ENCODE measurements at places on chromosomes 3 and 15.

GRCh38 chr3:194817936-194818335, 132.3 kb downstream of the FAM43A start:
- no peak for DNase-seq

DNA sequence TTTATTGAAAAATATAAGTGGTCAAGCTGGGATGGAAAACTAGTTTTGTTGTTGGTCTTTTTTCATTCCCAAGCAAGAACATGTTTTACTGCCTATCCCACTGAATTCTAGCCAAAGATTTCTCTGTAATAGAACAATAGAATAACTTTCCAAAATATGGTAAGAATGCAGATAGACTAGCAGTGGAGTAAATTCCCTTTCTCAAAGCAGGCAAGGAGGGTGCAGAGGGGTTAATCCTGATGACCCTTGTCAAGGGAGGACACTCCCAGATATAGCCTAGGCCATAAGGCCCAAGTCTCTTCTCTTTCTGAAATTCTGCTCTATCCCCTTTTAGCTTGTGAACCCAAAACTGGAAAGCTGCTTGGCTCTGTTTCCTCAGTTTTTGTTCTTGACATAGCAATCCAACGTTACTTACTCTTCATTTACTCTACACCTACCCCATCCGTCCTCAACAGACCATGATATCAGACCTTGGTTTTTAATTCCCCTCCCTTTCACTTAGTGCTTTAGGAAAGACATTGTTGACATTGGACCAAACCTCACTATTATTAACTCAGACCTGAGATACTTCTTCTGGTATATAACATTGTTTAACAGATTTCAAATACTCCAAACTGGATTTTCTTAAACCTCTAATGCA, 453.6 kb upstream of the THBS1 start:
- no peak for DNase-seq

DNA sequence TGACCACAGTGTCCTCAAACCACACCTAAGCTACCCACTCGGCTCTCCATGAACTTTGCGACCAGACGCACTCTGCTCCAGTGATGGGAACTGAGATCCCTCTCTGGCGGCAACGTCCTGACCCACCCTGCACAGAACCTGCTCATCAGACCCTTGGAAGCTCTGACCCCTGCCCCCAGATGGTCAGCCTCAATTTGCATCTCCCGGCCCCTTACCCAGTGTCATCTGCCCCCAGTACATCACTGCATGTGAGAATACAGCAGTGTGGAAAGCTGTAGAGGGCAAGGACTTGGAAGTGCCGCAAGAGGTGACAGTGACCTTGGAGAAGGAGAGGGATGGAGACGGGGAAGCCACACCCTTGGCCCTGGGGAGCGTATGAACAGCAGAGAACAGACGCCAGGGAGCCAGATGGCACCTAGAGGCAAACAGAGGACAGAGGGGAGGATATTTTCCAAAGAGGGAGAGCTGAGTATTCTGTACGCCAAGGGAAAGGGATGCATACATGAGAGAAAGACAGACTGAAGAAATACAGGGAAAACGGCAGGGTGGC, 192.0 kb downstream of the XXYLT1 start:
- DNase-seq: no peak

DNA sequence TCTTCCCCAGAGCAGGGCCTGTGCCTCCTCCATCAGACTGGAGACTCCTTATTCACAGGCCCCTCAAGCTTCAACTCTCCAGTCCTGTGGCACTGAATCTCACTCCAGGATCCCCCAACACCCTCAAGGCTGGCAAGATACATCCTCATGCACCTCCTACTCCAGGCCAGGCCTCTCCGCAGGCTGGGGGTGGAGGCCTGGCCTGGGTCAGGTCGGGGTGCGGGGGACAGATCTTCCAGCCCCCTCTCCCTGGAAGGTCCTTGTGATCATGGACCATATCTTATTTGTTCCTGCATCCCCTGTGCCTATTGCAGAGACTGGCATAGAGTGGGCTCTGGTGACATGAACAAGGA, 147.3 kb downstream of the SMAD6 start:
- DNase-seq: no peak

DNA sequence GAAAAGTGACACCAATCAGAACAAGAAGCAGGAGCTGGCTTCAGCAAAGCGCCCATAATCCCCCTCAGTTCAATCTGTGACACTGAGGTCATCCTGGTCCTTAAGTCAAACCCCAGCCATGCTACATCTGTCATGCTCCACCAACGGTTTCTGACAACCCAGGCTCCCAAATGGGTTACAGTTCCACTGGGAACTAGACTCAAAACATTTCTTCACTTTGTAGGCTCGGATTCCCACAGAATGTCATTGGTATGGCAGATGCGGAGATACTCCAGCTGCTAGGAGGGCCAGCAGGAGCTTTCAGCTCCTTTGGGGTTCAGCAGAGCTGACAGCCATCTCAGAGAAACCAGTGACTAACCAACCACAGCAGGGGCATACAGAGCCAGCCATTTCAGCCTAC, 48.9 kb downstream of the SUMF1 start:
- DNase-seq: no peak
